ENCODE measurements at places on chromosomes 5 and 9. TPM values are rescaled to one million over a fixed set of nuclear protein-coding genes. Genes with fewer than 3 reads are reported as not detected.

Gene LHX3
- not detected for total RNA-seq

Gene TICAM2
- 1.2 TPM for total RNA-seq

GRCh38 chr9:109253637-109254284 lies 67.1 kb downstream of the EPB41L4B start:
- DNase-seq, result no peak

DNA sequence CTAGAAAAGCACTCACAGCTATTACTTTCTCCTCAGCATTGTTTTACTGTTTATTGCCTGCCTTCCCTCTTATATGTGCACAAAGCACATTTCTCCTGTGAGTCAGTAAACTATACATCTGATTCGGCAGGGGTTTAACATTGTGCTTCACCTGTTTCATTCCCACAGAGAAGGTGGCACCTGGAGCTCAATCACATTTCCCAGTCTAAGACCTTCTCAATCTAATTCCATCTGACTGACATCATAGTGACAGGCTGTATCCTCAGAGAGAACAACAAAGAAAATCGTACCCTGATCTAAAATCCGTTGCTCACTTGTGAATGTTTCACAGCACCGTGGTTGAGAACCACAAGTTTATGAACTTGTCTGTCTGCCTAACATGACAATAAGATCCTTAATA lies 92.4 kb upstream of the CAST start:
- DNase-seq, result no peak

GRCh38 chr5:72288924-72289323 lies 31.1 kb downstream of the MRPS27 start:
- DNase-seq, result no peak

- DNase-seq, result no peak
Observed at GRCh38 chr5:39608024-39608423, 183.2 kb upstream of the DAB2 start.

GRCh38 chr9:110429453-110429852 lies 91.8 kb upstream of the TXNDC8 start:
- DNase-seq, result no peak

GRCh38 chr5:135028791-135029476 lies 5.1 kb downstream of the PITX1 start:
- DNase-seq, result no peak
